Body of pancreas (tissue), 4 donors: ENCODE measurements at places on chromosomes 3 and 15. TPM values are rescaled to one million over a fixed set of nuclear protein-coding genes. Genes with fewer than 3 reads are reported as not detected.

DNA sequence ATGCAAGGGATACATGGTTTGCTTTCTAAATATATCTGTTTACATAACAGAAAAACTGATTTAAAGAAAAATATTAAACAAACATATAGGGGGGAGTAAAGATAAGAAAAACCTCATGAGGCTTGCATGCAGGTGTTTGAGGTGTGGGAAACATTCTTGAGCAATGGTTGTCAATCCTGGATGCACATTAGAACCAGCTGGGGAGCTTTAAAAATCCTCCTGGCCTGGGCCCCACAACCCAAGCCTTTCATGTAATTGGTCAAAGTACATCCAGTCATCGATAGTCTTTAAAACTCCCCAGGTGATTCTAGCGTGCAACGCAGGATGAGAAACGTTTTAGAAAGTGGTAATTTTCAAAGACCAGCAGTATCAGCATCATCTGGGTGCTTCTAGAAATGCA, 18.3 kb downstream of the NMNAT3 start:
- H3K36me3 ChIP-seq = no peaks in the 10 kb centered on the region
- H3K27ac ChIP-seq = no peak overlapping the region
- no peaks in the 10 kb centered on the region for H3K4me1 ChIP-seq
- no peak for DNase-seq
- no peak overlapping the region for H3K4me3 ChIP-seq

DNA sequence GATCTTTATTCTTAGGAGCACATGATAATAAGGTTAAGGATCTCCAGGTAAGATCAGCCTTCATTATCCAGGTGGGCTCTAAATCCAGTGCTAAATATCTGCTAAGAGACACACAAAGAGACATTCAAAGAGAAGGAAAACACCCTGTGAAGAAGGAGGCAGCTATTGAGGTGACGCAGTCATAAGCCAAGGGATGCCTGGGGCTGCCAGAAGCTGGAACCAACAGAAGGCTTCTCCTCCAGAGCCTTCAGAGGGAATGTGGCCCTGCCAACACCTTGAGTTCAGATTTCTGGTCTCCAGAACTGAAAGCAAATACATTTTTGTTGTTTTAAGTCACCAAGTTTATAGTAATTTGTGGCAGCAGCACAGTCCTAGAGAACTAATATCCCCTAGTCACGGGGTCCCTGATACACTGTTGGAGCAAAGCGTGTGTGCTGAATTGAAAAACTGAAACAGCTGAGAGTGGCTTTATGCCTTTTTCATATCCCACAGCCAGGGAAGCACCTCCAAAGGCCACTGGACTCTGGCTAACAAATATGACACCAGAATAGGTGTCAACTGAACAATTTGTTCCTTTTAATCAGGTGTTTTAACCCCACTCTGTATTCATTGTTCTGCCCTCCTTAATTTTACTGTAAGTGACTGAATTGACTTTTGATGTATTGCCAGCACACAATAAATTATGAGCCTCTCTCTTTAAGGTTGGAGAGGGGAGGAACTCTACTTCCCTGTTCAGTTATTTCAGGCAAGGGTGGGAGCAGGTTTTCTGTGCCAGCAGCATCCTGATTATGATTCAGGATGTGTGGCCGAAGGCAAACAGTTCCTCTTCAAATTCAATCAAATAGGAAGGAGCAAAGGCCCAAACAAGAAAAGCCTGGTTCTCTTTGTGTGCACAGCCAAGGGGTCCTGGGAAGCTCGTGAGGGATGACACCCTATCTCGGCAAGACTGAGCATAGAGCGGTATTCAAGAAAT, 151.8 kb upstream of the HES1 start:
- H3K36me3 ChIP-seq = no peaks in the 10 kb centered on the region
- no peak overlapping the region for H3K4me3 ChIP-seq
- H3K4me1 ChIP-seq = no peaks in the 10 kb centered on the region
- no peaks in the 10 kb centered on the region for H3K27me3 ChIP-seq

DNA sequence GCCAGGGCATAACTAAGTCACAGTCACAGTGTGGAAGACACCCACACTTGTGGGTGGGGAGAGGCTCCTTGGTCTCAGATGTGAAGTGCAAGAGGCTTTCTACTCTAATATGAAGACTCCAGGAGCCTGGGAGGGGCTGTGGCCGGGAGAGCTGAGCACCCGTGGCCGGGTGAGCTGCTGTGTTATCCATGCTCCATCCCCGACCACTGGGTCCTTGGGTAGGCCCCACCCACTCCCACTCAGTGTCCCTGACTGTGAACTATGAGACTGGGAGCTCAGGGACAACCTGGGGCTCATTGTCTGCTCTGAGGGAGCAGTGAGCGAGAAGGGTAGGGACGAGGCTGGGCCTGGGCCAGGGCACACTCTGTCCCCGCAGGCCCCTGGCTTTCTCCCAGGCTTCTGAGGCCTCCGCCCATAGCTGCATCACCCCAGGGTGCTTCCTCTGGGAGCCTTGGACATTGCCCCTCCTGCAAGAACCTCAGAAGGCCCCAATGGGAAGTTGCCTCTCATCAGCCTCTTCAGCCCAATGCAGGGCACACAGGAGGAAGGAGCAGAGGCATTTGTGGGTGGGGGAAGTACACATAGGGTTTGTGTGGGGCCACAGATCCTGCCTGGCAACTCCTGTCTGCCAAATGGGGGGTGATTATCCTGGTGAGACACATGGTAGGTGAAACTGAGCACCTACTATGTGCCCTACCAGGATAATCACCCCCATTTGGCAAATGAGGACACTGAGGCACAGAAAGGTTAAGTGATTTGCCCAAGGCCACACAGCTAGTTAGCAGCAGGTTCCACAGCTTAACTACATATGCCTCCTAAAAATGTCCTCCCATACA, 2.4 kb downstream of the ANPEP start:
- H3K4me1 ChIP-seq = peaks cover 51% of the 10 kb centered on the region
- H3K27me3 ChIP-seq = no peaks in the 10 kb centered on the region
- peak; percentile 85 for DNase-seq
- H3K4me3 ChIP-seq = no peak overlapping the region
- peak overlapping the region; percentile 63 for H3K27ac ChIP-seq

DNA sequence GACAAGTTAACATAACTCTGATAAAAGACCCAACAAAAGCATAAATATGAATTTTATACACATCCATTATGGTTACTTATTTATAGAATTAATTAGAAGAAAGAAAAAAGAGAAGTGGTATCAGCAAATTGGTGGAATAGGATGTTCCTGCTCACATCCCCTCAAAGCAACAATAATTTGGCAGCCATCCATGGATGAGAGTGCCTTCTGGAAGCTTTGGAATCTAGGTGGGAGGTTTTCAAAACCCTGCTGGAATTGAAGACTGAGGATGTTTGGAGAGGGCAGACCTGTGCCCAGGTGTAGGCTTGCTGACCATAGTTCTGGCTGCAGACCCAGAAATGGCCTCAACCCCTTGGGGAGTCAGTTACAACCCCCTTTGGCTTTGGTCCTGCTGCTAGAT, 91.2 kb downstream of the EDEM1 start:
- DNase-seq = no peak
- no peaks in the 10 kb centered on the region for H3K4me1 ChIP-seq
- no peaks in the 10 kb centered on the region for H3K27me3 ChIP-seq
- H3K36me3 ChIP-seq = no peaks in the 10 kb centered on the region
- no peak overlapping the region for H3K27ac ChIP-seq

DNA sequence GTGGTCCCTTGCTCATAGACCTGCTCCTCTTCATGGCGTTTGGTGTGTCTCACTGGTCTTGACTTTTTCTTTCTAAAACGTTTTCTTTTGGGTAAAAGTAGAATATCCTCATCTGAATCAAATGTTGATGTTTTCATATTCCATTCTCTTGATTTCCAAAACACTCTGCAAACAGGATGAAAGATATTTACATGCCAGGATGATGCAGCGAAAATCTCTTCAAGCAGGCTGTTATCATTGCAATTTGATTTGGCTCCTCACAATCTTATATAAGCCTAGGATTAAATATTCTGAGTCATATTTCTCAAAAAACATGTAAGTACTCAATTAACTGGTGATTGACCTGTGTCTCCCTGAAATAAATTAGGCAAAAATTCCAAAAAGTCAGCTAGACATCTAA, 10.1 kb downstream of the PP2D1 start:
- no peak overlapping the region for H3K27ac ChIP-seq
- H3K4me1 ChIP-seq = no peaks in the 10 kb centered on the region
- H3K4me3 ChIP-seq = no peak overlapping the region
- no peaks in the 10 kb centered on the region for H3K36me3 ChIP-seq
- no peaks in the 10 kb centered on the region for H3K27me3 ChIP-seq

The STRIT1 gene
- total RNA-seq = not detected

The CLRN1 gene
- not detected for total RNA-seq
